Activated naive CD4-positive, alpha-beta T cell (primary cell): ENCODE measurements at places on chromosomes 2 and 18.

DNA sequence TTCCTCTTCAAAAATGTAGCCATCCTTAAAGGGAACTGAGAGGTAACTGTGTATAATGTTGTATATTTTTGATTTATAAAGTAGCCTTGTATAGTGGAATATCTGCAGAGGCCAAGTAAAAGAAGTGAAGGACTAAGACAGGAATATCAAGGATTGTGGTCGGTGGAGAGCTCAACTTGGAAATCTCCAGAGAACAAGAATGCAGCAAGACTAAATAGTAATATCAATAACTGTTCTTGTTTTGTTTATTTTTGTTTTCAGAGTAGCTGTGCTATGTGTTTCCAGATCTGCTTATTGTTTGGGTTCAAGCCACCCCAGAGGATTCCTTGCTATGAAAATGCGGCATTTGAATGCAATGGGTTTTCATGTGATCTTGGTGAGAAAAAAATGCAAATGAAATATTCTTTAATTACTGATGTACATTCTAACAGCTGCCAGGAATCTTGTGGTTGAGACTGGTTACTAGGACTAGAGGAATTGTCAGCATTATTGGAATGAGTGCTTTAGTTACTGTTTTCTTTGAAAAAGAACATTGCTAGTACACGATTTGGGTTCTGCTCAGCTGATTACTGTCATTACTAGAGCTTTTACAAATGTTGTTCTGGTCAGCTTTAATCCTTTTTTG, 25.0 kb downstream of the FASTKD2 start:
- no peak for DNase-seq

DNA sequence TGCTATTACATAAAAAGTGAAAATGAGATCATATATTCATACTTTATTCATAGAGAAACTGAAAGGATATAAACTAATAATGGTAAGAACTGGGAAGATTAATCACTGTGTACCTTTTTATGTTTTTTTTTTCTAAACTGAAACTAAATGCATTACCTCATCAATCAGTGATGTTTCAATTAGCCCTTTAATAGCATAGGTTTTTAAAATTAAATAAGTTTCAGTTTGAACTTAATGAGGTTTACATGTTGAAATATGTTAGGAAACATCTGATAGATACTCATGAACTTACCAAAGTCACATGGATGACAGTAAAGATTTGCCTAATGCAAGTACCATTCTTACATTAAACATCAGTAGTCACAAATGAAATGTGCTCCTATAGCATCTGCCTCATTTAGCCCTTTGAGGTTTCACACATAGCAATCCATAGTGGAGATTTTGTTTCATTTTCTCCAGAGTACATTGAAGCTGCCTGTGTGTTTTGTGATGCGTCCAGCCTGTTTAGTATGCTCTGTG, 8.9 kb downstream of the MAPRE2 start:
- DNase-seq = no peak

DNA sequence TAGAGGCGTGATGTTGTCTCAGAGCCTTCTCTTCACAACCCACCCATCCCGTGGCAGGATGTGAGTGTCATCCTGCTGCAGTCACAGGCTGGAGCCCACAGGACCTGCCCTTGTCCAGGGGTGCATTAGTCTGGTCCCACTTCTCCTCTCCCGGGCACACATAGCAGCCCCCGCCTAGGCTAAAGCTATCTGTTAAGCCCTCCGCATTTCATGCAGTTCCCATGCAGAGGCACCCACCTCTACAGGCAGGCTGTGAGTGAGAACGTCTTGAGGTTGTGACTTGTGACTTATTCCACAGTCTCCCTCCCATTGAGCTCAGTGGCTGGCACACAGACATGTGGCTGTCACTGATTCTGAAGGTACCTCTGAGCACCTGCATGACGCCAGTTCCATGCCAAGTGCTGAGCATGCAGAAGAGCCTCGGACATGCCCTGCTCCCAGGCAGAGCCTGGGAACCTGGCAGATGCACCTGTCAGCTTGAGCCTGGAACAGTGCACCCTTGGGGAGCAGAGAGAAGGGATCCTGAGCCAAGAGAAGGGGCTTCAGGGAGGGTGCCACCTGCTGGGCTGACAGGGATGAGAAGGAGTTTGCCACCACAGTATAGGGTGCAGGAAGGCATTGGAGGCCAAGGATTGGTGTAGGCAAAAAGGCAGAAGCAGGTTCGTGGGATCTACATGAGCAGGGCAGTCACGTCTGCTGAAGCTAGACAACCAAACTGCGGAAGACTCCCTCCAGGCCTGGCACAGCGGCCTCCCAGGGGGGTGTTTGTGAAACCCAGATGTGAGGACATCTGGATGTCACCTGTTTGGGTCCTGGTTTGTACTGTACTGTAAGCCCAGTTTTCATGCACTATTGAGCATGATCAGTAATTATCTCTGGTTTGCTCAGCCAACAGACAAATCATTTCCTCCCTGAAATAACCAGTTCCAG, 213.6 kb downstream of the GLI2 start:
- DNase-seq = no peak

DNA sequence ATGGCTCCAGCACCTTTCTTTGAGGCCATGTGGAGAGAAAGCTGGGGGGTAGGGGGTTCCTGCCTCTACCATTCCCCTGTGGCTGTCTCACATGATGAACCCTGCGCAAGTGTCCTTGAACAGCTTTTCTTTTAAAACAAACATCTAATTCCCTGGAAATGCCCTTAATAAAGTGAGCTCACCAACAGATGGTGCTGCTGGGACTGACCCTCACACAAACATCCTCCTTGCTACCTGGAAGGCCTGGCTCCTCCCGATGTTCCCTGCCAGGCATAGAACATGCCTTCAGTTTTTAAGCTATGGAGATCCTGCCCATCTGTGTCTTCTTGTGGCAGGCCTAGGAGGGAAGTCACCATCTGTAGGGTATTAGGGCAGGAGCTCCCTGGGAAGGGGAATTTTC, 60.7 kb upstream of the GATA6 start:
- no peak for DNase-seq

GRCh38 chr18:10213526-10213925, 240.9 kb upstream of the APCDD1 start:
- DNase-seq = no peak
